Activated naive CD8-positive, alpha-beta T cell treated with anti-CD3 and anti-CD28 coated beads, Interleukin-2, amount 10 ng/mL, durations not matched to agents 7 days and 5 days (primary cell): ENCODE measurements at places on chromosomes 4 and X. TPM values are rescaled to one million over a fixed set of nuclear protein-coding genes. Genes with fewer than 3 reads are reported as not detected.

GRCh38 chr4:10960389-10960788, 275.8 kb upstream of the CLNK start:
- no peaks in the 10 kb centered on the region for H3K4me1 ChIP-seq
- DNase-seq = no peak
- H3K27me3 ChIP-seq = peaks cover 2% of the 10 kb centered on the region
- no peak overlapping the region for H3K4me3 ChIP-seq

- no peaks in the 10 kb centered on the region for H3K36me3 ChIP-seq
- no peak overlapping the region for H3K27ac ChIP-seq
- no peak for DNase-seq
- H3K4me3 ChIP-seq = no peak overlapping the region
- H3K4me1 ChIP-seq = no peaks in the 10 kb centered on the region
- peaks cover 2% of the 10 kb centered on the region for H3K27me3 ChIP-seq
These were observed 143.8 kb upstream of the OTUD4 start for GRCh38 chr4:145324161-145324560.

Gene ABCG2
- 0.54 TPM for total RNA-seq

DNA sequence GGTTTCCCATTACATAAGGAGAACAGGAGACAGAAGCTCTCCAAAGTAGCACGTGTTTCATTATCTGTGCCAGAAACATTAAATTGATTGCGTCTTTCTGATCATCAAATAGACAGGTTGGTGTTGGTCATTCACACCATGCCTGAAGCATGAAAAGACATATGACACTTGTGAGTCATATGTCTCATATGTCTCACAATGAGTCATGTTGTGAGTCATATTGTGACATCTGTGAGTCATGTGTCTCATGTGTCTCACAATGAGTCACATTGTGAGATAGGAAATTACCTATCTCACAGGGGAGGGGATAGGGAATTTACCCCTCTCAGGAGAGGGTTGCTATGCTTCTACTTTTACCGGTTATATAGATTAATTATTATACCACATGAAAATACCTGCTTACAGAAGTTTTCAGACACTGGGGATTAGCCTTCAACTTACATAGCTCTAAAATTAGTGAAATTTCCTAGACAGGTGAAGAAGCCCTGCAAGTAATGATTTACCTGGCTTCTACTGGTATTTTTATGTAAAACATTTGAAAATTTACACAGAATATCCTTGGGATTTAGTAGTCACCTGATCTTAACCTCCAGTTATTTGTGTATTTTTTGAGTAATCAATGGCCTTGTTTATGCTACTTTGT, 80.8 kb downstream of the NPFFR2 start:
- H3K4me1 ChIP-seq = no peaks in the 10 kb centered on the region
- no peaks in the 10 kb centered on the region for H3K36me3 ChIP-seq
- H3K27me3 ChIP-seq = peaks cover 4% of the 10 kb centered on the region
- no peak overlapping the region for H3K27ac ChIP-seq
- DNase-seq = no peak
- H3K4me3 ChIP-seq = no peak overlapping the region

DNA sequence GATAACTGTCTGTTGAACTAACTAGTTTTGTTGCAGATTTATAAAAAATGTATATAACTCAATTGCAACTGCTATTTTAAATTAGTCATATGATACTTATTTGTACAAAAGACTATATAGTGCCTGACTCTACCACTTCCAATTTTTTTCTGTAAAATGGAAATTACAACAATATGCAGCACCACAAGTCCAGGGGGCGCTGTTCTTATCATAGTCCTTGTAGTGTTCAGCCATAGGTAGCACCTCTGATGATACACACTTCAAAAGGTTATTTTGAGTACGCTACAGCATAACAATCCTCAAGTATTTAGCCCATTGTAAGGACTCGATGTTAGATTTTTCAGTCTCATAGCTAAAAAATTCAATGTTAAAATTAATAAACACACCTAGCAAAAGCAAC, 174.9 kb downstream of the CORIN start:
- H3K36me3 ChIP-seq = no peaks in the 10 kb centered on the region
- no peak overlapping the region for H3K4me3 ChIP-seq
- no peak overlapping the region for H3K27ac ChIP-seq

DNA sequence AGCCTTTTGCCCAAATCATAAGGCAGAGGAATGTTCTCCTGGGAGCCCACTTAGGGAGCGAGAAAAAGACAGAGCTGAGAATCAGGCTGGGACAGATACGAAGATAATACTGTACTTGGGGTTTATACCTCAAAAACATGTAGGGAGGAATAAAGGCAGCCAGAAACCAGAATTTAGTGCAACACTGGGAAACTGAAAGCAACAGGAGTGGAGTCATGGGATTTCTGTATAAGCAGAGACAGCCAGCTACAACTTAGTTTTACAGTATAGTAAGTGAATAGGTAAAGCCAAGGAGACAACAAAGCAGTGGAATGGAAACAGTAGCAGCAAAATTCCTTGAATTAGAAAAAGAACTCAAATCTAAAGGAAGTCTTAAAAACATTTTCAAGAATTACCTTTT, 413.2 kb downstream of the FAT4 start:
- H3K4me3 ChIP-seq = no peak overlapping the region
- DNase-seq = no peak
- H3K27ac ChIP-seq = no peak overlapping the region
- no peaks in the 10 kb centered on the region for H3K4me1 ChIP-seq

Gene GABRE
- not detected for total RNA-seq

DNA sequence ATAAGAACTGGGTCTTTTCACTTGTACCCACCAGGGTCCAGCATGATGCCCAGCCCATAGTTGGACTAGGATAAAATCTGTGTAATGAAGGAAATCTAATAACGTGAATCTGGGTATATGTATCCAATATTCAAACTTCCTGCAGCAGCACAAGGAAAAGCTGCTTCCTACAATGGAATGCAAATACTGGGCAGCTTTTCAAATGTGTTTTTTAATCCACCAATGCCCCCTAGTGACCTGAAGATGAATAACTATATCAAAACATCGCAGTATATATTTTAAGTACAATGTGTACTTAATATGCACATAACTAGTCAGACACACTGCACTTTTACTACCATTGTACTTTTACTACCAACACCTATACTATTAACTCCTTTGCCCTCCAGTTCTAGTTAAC, 5.3 kb downstream of the APOO start:
- no peaks in the 10 kb centered on the region for H3K27me3 ChIP-seq
- no peak for DNase-seq
- no peak overlapping the region for H3K27ac ChIP-seq
- no peaks in the 10 kb centered on the region for H3K36me3 ChIP-seq
- peaks cover 8% of the 10 kb centered on the region for H3K4me1 ChIP-seq
- H3K4me3 ChIP-seq = no peak overlapping the region

Gene MAML3
- total RNA-seq = 4.7 TPM

DNA sequence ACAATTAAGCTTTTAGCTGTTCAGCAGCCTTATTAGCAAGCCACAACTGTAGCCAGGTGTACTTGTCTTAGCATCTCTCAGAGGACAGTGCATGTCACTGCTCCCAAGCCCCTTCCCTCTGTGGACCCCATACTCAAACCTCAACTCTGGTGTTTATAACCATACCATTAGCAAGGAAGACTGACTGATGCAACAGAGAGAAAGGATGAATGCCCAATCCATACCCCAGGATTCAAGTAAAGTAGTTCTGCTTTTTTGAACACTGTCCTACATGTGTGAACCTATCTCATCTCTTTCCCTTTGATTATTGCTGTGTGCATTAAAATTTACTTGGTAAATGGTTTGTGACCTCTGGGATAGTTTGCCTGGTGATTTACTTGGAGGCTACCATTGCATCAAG, 22.8 kb upstream of the CYBB start:
- peak overlapping the region; percentile 30 for H3K27ac ChIP-seq
- no peak for DNase-seq
- H3K27me3 ChIP-seq = no peaks in the 10 kb centered on the region
- H3K4me1 ChIP-seq = peaks cover 9% of the 10 kb centered on the region
- no peak overlapping the region for H3K4me3 ChIP-seq

DNA sequence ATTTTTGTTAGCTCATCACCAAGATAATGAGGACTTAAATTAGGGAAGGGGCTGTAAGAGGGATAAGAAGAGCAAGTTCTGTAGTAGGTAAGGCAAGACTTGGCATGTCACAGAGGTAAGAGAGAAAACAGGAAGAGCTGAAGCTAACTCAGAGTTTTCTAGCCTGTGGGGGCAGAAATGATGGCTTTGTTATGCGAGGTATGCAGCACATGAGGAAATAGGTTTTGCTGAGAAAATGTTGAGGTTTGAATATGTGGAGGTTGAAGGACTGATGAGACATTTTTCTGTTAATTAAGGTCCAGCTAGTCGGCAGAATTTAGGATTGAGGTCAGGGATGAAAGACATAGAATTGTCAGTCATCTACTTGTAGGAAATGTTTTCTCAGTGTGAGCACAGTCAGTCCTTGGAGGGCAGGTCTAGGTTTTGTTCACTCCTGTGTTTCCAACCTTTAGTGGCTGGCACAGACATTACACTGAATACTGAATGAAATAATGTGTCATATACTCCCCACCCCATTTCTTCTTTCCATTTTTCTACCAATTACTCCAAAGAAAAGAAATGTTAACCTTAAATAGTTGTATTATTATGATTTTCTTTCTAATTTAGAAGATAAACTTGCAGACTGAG, 154.0 kb upstream of the AADAT start:
- no peaks in the 10 kb centered on the region for H3K4me1 ChIP-seq

DNA sequence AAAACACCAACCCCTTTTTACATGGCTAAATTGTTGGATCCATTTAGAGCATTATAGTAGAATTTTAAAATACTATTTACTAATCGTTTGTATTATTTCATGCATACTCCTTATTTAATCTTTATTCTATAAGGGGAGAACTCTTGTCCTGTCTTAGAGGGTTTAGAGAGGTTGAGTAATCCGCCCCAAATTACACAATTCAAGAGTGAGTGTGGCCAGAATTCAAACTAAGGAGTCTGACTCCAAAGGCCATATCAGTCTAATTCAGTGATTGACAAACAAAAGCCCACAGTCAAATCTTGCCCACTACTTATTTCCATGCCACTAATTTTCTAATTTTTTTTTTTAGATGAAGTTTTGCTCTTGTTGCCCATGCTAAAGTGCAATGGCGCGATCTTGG, 33.7 kb upstream of the NEIL3 start:
- DNase-seq = no peak
- no peaks in the 10 kb centered on the region for H3K4me1 ChIP-seq
- no peak overlapping the region for H3K27ac ChIP-seq
- peaks cover 7% of the 10 kb centered on the region for H3K27me3 ChIP-seq
- H3K4me3 ChIP-seq = no peak overlapping the region
- H3K36me3 ChIP-seq = no peaks in the 10 kb centered on the region

Gene HPSE
- 16.5 TPM for total RNA-seq

DNA sequence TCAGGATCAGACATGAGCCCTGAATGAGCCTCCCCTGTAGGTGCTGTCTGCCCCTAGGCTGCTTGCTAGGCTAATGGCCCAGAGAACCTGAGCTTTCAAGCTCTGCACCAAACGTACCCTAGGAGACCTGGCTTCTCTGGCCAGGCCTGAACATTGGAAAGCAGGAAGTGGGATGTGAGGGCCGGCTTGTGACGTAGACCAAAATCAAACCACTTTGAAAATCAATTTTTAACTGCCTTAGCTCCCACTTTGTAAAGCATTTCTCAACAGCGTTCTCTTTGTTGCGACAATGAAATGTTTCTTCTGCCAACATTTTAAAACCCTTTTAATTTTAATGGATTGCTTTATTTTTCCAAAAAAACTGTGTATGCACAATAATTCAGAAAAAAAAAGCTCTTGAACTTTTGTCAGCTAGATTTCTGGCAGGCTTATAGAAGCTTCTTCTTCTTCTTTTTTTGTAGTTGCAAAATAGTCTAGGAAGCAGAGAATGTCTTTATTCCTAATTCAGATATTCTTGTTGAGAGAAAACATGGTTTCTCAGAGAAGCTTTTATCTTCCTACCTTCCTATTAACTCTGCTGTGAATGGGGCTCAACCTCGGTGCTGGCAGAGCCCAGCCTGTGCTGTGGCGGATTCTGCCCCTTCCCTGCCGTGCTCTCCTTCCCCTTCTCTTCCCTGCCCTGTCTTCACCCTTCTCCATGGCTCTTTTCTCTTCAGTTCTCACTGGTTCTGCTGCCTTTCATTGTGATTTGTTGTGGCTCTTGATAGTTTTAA, 145.2 kb upstream of the SFRP2 start:
- no peaks in the 10 kb centered on the region for H3K4me1 ChIP-seq
- no peak overlapping the region for H3K27ac ChIP-seq
- H3K4me3 ChIP-seq = no peak overlapping the region
- H3K36me3 ChIP-seq = no peaks in the 10 kb centered on the region
- no peak for DNase-seq

Gene MAGEA6
- total RNA-seq = not detected

DNA sequence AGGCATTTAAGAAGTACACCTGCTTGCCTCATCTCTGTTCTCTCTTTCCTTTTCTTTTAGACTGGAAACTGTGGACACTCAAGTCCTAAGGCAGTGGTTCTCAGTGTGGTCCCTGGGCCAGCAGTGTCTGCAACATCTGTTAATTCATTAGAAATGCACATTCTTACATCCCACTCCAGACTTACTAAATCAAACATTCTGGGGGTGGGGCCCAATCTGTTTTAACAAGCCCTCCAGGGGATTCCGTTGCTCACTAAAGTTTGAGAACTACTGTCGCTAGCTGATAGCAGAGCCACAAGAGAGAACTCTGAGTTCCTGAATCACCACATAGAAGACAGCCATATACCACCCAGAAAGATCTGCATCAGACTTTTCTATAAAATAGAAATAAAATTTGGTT, 430.6 kb downstream of the BCOR start:
- no peak overlapping the region for H3K4me3 ChIP-seq
- no peaks in the 10 kb centered on the region for H3K4me1 ChIP-seq
- H3K36me3 ChIP-seq = no peaks in the 10 kb centered on the region
- H3K27me3 ChIP-seq = peaks cover 7% of the 10 kb centered on the region

Gene RAB40AL
- total RNA-seq = 0.33 TPM

Gene YIPF7
- total RNA-seq = not detected

- no peaks in the 10 kb centered on the region for H3K27me3 ChIP-seq
- peaks cover 10% of the 10 kb centered on the region for H3K4me1 ChIP-seq
- no peak overlapping the region for H3K27ac ChIP-seq
These were observed 99.7 kb downstream of the AFF1 start for GRCh38 chr4:87034527-87034926.

Gene RS1
- not detected for total RNA-seq

GRCh38 chr4:185381288-185382196, 14.2 kb downstream of the LRP2BP start:
- H3K4me1 ChIP-seq = peaks cover 15% of the 10 kb centered on the region
- H3K27ac ChIP-seq = no peak overlapping the region
- no peak for DNase-seq
- peaks cover 10% of the 10 kb centered on the region for H3K36me3 ChIP-seq
- H3K4me3 ChIP-seq = no peak overlapping the region

DNA sequence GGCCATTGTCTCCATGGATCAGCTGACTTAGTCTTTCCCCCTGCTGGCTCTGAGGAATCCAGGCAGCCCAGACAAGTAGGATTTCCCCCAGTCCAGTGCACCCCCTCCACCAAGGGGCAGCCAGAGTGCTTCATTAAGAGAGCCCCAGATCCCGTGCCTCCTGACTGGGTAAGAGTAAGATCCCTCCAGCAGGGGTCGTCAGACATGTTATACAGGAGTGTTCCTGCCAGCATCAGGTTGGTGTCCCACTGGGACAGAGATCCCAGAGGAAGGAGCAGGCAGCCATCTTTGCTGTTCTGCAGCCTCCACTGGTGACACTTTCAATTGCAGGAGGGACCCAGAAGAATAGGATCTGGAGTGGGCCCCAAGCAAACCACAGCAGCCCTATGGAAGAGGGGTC, 29.0 kb upstream of the INPP4B start:
- no peak overlapping the region for H3K27ac ChIP-seq
- no peak overlapping the region for H3K4me3 ChIP-seq
- H3K27me3 ChIP-seq = peaks cover 16% of the 10 kb centered on the region
- no peak for DNase-seq
- no peaks in the 10 kb centered on the region for H3K36me3 ChIP-seq
